ENCODE measurements at places on chromosomes 6 and 20. TPM values are rescaled to one million over a fixed set of nuclear protein-coding genes. Genes with fewer than 3 reads are reported as not detected.

DNA sequence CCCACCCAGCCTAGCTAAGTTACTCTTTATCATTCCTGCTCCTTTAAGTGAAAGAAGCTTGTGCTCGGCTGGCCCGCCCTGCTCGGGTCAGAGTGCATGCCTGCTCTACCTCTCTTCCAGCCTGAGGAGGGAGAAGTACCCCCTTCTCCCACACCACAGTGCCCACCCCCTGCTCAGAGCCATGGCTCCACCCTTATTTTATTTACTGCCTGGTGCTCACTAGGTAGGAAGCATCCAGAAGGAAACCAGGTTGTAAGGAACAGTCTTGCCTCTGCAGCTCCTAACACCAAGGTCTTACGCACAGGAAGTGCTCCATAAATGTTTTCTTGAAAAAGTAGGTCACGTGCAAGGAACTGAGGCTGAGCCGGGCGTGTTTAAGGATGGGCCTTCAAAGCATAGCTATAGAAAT lies 105.7 kb upstream of the SNX9 start:
- no peak for DNase-seq

GRCh38 chr6:155157101-155157500 lies 106.7 kb upstream of the CLDN20 start:
- no peak for DNase-seq

DNA sequence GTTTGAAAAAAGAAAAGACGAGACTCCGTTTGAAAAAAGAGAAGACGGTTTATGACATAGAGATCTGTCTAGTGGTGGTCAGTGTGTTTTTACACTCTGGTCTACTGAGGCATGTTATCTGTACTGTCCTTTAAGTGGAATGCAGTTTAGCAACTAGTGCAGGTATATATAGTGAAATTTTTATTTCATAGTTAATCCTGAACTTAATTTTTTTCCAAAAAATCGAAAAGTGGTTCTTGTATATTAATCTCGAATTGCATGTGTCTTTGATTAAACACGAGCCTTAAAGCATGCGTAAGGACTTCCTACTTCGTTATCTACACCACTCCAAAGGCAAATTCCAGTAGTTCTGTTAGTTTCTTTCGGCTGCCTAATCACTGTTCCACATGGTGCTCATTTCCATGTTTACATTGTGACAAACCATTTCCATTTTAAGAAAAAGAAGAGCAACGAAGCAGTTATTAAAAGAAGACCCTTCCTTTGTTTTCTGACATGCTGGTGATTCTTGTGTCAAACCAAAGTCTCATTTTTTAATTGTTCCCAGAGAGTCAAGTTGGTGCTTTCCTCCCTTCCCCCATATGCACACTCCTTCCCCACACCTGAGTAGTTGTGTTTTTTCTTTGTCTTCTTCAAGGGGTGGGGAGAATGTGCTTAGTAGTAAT lies 2.3 kb downstream of the SNX9 start:
- DNase-seq: no peak

DNA sequence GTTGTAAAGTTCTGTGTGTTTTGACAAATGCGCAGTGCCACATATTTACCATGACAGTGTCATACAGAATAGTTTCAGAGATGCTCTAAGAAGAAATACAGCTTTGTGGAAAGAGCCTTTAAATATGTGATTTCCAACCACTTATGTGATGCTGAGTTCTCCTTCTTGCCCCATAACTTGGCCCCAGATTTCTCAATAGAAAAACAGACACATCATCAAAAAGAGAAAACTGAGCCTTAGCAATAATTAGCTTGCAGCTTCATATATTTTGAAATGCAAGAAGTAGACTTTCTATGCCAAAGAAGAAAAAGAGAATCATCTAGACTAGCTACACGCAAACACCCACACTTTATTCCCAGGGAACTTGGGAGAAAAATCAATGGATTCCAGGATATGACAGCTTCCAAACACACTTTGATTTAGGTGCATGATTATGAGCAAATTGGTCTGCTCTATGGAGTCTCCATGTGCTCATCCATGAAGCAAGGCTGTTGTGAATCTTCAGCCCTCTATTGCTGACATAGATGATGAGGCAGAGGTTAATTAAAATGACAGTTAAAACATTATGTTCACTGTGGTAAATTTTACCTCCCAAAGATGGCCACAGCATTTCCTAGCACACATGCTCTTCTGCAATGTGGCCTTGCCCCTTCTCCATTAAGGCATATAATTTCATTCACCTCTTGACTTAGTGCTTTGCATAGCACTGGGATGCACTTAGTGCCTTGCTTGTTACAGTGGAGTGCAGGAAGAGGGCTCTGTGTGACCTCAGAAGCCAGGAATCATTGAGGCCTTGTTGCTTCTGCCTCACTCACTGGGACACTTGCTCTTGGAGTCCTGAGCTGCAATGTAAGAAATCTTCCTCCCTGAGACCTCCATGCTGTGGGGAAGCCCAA lies 174.6 kb downstream of the SYNDIG1 start:
- DNase-seq: no peak

- peak; percentile 22 for DNase-seq
Observed at GRCh38 chr6:128410584-128410983, 109.8 kb downstream of the PTPRK start.

- DNase-seq: peak; percentile 76
Observed at GRCh38 chr6:135922174-135922573, 70.7 kb downstream of the PDE7B start.

The GOPC gene
- 15.4 TPM for total RNA-seq
